BE2C (cell line): ENCODE measurements at places on chromosomes 5 and 9.

- DNase-seq = peak; percentile 91
These were observed 2.4 kb upstream of the VAV2 start for GRCh38 chr9:133994353-133995011.

GRCh38 chr5:147712598-147712997 is 69.9 kb downstream of the JAKMIP2 start:
- DNase-seq = no peak

- peak; percentile 85 for DNase-seq
These were observed 2.5 kb upstream of the ZNF608 start for GRCh38 chr5:124748687-124749594.

DNA sequence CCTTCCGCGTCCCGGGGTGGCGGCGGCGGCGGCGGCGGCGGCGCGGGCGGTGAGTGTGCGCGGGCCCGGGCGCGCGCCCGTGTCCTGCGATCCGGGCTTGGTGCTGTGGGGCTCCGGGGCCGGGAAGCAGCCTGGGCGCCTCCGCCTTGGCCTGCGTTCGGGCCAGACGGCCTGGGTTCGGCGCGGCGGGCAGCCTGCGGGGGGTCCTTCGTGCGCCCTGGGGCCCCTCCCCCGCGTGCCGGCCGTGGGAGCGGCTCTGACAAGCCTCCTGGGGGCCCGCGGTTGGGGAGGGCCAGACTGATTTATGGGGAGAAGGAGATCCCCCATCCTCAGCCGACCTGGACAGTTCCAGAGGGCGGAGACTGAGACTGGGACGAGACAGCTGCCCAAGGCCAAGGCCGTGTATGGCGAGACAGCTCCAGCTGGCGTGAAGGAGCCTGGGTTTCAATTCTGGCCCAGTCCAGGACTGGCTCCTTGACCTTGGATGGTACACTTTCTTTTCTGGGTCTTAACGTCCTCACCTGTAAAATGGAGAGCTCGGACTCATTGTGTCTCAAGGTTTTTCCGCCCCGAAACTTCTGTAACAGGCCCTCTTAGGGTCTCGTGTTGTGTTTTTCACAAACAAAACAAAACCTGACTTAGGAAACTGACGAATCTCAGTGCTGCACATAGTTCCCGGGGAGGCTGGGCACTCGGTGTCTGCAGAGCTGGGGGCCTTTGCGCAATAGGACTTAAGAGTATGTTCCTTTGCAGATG is 603 bp downstream of the TMEM268 start:
- peak; percentile 55 for DNase-seq

DNA sequence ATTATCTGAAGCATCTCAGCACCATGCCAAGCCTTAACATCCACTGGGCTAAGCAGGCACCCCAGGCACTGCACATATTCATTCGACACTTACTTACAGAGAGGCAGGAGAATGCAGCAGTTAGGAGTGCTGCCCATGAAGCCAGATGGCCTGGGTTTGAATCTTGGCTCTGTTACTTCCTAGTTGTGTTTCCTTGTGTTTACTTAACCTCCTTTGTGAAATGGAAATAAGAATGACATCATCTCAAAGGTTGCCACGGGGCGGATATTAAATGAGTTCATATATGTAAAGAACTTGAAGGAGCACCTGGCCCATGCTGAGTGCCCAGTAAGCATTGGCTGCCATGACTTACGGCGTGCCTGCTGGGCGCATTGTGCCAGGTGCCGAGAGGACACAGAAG is 565.2 kb downstream of the CDK5RAP2 start:
- no peak for DNase-seq

DNA sequence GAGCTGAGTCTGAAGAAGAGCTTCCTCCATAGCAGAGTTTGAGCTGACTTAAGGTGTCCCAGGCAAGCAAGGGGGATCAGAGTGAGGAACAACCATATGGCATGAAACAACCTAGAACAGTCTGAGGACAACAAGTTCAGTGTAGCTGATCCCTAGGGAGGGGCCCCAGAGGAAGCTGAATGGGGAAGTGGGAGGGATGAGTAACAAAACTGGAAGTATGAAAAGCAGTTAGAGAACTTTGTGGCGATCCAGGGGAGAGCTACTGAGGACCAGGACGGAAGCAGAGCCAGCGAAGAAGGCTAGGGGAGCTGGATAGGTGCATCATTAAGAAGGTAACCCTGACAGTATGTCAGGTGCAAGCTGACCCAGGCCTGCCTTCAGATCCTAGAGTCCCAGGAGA is 580.8 kb downstream of the BNC2 start:
- DNase-seq = no peak

DNA sequence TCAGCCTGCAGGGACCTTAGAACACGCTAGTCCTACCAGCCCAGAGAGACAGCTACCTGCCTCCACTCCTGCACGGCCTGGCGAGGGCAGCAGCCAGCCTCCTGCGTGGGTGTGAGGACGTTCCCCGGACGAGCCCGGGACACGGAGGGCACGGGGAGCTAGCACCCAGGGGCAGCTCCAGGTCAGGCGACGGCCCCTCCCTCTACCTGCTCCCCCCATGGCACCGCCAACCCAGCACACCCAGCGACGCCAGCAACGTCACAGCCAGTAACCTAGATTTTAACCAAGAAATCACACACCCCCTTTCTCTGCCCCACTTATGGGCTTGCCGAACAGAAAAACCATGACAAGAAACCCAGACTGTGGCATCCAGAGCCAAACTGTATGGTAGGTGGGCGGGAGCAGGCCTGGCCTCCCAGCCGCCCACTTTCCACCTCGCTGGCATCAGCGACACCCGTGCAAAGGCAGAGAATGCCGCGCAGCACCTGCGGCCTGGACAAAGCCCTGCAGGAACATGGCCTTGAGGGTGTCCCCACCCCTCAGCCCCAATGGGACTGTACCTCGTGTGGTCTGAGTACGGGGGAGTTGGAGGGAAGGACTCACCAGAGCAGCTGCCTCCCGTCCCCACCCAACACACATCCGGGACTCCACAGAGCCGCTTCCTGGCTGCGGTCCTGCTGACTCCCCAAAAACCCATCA is 47.9 kb downstream of the NACC2 start:
- DNase-seq = no peak

GRCh38 chr5:10564838-10565784 is 1.2 kb downstream of the ANKRD33B start:
- no peak for DNase-seq

DNA sequence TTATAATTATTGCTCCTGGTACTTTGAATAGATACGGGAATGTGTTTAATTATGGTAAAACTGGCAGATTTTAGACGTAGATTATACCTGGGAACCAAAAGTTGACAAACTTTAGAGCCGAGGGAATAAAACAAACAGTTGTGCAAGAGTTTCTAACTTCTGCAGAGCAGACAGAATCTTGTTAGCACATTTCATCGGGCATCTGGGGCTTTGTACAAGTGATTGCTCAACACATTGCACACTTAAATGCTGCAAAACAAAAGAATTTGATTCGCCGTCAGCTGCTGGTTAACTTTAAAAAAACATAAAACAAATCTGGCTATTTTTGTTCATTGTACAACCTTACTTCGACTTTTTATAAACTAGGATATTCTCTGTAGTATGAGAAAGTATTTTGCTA is 398.1 kb downstream of the MAN2A1 start:
- no peak for DNase-seq

DNA sequence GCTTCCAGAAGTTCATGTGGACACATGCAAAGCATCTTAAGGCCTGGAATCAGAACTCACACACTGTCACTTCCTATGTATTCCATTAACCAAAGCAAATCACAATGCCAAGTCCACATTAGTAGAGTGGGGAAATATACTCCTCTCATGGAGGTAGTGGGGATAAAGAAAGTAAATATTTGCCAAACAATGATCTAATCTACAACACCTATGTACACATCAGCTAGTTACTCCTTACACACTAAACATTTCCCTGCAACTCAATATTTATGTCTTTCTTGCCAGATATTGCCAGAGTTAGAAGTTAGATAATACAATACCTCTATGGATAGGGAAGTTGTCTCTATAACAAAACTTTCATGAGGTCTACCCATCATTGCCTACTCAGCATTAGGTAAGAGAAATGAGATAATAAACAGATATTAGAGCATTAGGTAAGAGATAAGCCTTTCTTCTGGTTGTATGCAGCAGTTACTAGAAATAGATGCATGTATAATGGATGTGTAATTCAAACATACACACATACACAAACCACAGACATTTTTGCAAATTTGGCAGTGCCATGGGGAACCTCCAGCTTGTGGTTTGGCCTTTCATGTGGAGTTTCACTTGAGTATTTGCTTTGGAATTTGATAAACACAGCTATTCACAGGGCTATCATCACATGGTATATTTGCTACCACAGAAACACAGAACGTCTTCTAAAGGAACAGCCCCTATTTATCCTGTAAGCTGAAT is 196.5 kb downstream of the TLE1 start:
- no peak for DNase-seq

GRCh38 chr5:5886812-5887486 is 464.5 kb downstream of the ICE1 start:
- no peak for DNase-seq

DNA sequence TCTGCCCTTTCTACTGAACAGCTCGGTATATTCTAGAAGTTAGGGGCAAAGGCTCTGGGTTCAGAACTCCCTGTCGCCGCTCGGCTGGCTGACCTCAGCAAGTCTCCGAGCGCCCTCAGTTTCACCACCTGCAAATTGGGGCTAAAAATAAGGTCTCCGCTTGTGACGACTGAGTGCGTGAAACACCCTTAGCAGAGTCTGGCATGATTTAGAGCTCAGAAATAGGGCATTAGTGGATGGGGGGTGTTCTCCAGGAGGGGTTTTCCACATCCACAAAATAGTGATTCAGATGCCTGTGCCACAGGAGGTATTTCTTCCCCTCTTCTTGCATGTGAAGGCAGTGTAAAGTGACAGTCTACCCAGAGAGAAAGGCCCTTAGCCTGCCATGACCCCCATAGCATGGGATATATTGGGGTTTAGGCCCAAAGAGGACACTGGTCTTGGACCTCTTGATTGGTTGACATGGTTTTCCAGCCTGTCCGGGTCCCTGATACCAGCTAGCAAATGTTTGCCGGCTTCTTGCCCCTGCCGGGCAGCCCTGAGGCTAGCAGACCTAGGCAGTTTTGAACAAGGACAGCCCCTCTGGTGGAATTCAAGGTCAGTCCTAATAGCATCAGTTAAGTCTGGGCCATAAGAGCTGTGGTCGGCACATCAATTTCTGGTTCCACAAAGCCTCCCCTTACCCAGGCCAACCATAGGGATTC is 1.4 kb downstream of the ERGIC1 start:
- no peak for DNase-seq

- no peak for DNase-seq
These were observed 50.4 kb downstream of the PTPDC1 start for GRCh38 chr9:94134629-94135028.

- no peak for DNase-seq
These were observed 172.5 kb upstream of the OTULINL start for GRCh38 chr5:14408969-14409586.
